ENCODE measurements at places on chromosomes 16 and 17.

DNA sequence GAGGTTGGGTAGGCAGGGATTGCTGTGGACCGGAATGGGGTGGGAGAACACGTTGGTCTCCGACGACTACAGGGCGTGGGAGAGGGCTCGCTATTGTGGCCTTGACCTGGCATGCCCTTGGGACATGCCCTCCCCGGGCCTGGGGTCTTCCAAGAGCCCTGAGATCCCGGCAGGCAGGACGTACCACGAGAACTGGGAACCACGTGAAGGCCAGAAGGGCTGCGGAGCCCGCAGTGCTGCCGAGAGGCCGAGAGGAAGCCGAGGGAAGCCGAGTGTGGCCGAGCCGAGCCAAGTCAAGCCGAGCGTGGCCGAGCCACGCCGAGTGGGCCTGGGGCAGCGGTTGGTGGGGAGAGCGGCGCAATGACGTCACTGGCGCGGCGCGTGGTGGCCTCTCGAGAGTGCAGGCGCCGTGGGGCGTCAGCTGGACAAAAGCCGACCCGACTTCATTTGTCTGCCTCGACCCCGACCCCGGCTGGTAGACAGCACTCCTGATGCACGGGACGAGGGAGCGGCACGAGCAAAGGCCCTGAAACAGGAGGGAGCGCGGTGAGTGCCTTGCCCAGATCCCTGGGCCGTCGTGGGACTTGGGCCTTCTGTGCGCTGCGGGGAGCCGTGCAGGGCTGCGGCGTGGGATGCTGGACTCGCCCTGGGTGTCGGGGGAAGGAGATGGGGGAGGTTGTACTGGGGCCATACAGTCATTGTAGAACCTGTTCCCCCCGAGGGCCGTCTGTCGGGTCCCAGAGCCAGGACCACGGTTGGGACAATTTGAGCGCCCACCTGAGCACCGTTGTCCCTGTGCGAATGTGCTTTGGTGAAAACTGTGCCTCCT is 6.6 kb downstream of the SOCS1 start:
- H3K36me3 ChIP-seq: peaks cover 80% of the 10 kb centered on the region
- no peak overlapping the region for H3K4me3 ChIP-seq
- peaks cover 52% of the 10 kb centered on the region for H3K4me1 ChIP-seq
- no peak for DNase-seq

GRCh38 chr16:89119166-89119621 is 25.5 kb downstream of the ACSF3 start:
- no peaks in the 10 kb centered on the region for H3K27me3 ChIP-seq
- H3K36me3 ChIP-seq: peaks cover 68% of the 10 kb centered on the region
- no peak overlapping the region for H3K4me3 ChIP-seq
- H3K27ac ChIP-seq: no peak overlapping the region

GRCh38 chr17:40343219-40344119 is 21.1 kb downstream of the GJD3 start:
- peaks cover 49% of the 10 kb centered on the region for H3K4me1 ChIP-seq
- no peak for DNase-seq
- H3K27me3 ChIP-seq: no peaks in the 10 kb centered on the region
- peak overlapping the region; percentile 33 for H3K27ac ChIP-seq
- H3K36me3 ChIP-seq: peaks cover 38% of the 10 kb centered on the region
- peak overlapping the region; percentile 67 for H3K4me3 ChIP-seq

- H3K36me3 ChIP-seq: peaks cover 4% of the 10 kb centered on the region
- H3K4me1 ChIP-seq: peaks cover 3% of the 10 kb centered on the region
- H3K27ac ChIP-seq: no peak overlapping the region
- no peak for DNase-seq
Observed at GRCh38 chr16:10338426-10338825, 47.4 kb upstream of the ATF7IP2 start.

DNA sequence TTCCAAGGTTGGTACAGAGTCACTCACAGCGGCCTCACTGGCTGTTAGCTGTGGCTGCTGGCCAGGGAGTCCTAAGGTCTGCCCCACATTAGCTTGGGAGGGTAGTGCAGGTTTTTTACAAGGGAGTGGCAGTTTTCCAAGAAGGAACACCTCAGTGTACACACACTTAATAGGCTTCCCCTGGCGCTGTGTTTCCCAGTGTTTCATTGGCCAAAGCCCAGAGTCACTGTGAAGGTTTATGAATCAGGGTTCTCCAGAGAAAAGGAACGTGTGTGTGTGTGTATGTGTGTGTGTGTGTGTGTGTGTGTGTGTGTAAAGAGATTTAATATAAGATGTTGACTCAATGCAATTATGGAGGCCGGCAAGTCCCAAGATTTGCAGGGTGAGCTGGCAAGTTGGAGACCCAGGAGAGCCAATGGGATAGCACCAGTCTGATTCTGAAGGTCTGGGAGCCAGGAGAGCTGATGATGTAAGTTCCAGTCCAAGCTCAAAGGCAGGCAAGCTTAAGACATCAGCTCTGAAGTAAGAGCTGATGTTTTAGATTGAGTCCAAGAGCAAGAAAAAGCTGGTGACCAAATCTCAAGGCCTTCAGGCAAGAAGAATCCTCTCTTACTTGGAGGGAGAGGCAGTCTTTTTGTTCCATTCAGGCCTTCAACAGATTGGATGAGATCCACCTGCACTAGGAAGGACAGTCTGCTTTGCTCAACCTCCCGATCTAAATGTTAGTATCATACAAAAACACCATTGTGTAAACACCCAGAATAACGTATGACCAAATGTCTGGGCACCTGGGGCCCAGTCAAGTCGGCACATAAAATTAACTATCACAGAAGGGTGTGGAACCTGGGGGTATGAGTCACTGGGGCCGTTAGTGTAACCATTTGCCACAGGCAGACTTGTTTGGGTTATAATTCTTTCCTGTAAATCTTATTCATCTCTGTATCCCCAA is 206.8 kb downstream of the PRKCA start:
- H3K27ac ChIP-seq: peak overlapping the region; percentile 92
- H3K4me1 ChIP-seq: peaks cover 71% of the 10 kb centered on the region
- peak overlapping the region; percentile 27 for H3K4me3 ChIP-seq
- peaks cover 54% of the 10 kb centered on the region for H3K36me3 ChIP-seq
- no peaks in the 10 kb centered on the region for H3K27me3 ChIP-seq

DNA sequence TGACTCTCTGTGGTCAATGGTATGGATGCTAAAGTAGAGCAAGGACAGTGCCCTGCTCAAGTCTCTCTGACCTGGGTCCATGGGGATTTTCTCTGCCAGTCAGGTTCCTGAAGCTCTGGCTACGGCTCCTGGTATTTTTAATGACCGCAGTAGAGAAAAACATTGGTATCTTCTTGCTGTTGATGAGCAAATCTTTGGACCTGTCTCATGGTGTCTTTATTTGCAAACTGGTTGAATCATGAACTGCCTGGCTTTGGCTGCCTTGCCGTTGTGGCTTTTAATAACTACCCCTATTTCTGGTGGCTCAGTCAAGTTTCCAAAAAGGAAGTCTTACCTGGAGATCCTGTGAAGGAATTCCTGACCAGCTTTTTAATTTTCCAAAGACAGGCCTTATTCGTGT is 8.7 kb downstream of the FAM234A start:
- no peak overlapping the region for H3K4me3 ChIP-seq
- no peaks in the 10 kb centered on the region for H3K27me3 ChIP-seq
- H3K4me1 ChIP-seq: peaks cover 9% of the 10 kb centered on the region
- no peak for DNase-seq
- H3K27ac ChIP-seq: no peak overlapping the region

- no peak overlapping the region for H3K4me3 ChIP-seq
- no peaks in the 10 kb centered on the region for H3K36me3 ChIP-seq
- no peaks in the 10 kb centered on the region for H3K4me1 ChIP-seq
- DNase-seq: no peak
- peaks cover 3% of the 10 kb centered on the region for H3K27me3 ChIP-seq
- H3K27ac ChIP-seq: no peak overlapping the region
Observed at GRCh38 chr17:266701-267667, 85.5 kb upstream of the DOC2B start.

DNA sequence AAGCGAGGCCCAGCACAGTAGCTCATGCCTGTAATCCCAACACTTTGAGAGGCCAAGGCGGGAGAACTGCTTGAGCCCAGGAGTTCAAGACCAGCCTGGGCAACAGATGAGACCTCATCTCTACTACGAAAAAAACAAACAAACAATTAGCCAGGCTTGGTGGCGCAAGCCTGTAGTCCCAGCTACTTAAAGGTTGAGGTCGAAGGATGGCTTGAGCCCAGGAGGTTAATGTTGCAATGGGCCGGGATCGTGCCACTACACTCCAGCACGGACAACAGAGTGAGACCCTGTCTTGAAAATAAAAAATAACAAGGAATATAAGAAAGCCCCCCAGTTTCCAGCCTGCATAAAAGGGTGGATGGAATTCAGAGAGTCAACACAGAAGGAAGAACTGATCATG is 40.3 kb downstream of the ARHGAP17 start:
- H3K36me3 ChIP-seq: peaks cover 45% of the 10 kb centered on the region
- no peak overlapping the region for H3K4me3 ChIP-seq
- H3K27me3 ChIP-seq: no peaks in the 10 kb centered on the region

- H3K27me3 ChIP-seq: no peaks in the 10 kb centered on the region
- peaks cover 63% of the 10 kb centered on the region for H3K36me3 ChIP-seq
- peak overlapping the region; percentile 24 for H3K27ac ChIP-seq
- no peak for DNase-seq
- peaks cover 57% of the 10 kb centered on the region for H3K4me1 ChIP-seq
Observed at GRCh38 chr16:11118479-11118878, 137.5 kb downstream of the SOCS1 start.

DNA sequence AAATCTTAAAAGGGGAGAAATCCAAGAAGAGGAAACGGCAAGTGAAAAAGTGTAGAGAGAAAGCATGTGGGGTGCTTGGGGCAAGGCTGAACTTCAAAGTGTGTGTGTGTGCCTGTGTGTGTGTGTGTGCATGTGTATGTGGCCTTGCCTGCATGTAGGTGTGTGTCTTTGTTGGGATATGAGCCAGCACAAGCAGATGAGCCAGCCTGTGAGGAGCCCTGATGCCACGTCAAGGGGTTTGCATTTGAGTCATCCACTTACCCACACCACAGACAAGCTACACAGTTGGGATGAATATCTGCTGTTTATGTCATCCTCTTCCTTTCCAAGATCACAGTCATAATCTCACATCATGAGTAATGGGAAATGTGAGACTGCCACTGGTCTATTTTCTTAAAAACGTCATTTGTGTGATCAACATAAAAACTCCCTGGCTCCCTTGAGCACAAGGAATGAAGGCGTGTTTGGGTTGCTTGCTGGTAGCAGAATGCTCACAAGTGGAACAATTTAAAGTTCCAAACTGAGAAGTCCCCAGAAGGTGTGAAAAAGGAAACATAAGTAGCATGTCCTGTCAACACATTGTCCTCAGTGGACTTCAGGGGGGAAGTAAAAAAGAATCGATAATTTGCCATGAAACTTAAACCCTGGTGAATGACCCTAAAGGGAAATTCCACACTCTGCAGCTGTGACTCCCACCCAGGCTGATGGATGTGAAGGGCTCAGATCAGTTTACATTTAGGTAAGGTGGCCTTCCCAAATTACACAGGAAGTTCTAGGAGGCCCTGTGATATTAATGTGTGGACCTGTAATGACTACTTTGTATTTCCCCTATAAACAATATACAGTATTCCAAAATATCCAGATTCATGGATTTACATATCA is 14.7 kb downstream of the KCTD19 start:
- H3K27me3 ChIP-seq: no peaks in the 10 kb centered on the region
- peak overlapping the region; percentile 98 for H3K27ac ChIP-seq
- peaks cover 45% of the 10 kb centered on the region for H3K4me1 ChIP-seq
- H3K36me3 ChIP-seq: no peaks in the 10 kb centered on the region

- peaks cover 10% of the 10 kb centered on the region for H3K36me3 ChIP-seq
- no peak overlapping the region for H3K27ac ChIP-seq
- H3K4me3 ChIP-seq: no peak overlapping the region
- no peak for DNase-seq
Observed at GRCh38 chr16:79715061-79715460, 114.5 kb upstream of the MAF start.

DNA sequence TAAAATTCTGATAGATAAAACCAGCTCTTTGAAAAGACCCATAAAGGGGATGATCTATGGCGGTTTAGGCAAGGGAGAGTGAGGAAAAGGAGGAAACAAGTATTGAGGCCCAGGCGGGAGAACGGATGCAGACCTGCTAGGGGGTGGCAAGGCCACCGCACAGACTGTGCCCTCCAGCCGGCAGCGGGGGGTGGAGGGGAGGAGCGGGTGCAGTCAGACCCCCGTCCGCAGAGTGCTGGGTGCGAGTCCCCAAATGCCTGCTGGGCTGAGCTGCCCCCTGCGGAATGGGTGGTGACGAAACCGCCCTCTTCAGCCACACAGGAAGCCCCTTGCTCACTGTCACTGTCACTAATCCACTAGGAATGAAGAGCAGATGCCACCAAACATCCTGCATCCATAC is 46.0 kb downstream of the LMF1 start:
- H3K36me3 ChIP-seq: peaks cover 14% of the 10 kb centered on the region
- H3K27ac ChIP-seq: no peak overlapping the region
- DNase-seq: no peak
- H3K4me1 ChIP-seq: no peaks in the 10 kb centered on the region

- no peak overlapping the region for H3K4me3 ChIP-seq
- H3K27me3 ChIP-seq: peaks cover 8% of the 10 kb centered on the region
- H3K27ac ChIP-seq: no peak overlapping the region
- H3K36me3 ChIP-seq: no peaks in the 10 kb centered on the region
- DNase-seq: no peak
- no peaks in the 10 kb centered on the region for H3K4me1 ChIP-seq
Observed at GRCh38 chr17:19755821-19756510, 7.9 kb upstream of the ALDH3A1 start.

GRCh38 chr16:52389045-52389444 is 157.9 kb downstream of the TOX3 start:
- no peaks in the 10 kb centered on the region for H3K36me3 ChIP-seq
- no peaks in the 10 kb centered on the region for H3K27me3 ChIP-seq
- no peaks in the 10 kb centered on the region for H3K4me1 ChIP-seq
- no peak for DNase-seq

DNA sequence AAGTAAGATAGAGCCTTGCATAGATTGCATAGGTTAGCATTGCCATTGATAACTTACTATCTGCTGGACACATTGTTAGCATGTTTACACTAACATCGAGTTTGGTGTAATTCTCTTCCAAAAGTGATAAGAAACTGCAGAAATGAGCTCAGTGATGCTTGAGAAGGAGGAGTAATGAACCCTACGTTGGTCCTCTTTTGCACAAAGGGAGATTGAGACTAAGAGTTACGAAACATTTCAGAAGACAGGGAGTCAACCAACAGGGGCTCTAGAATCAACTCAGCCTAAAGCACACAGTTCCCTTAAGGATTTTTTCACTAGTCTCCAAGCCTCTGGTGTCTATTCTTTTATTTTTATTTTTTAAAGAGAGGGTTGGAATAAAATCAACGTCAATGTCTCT is 6.8 kb downstream of the CCL7 start:
- H3K27me3 ChIP-seq: peaks cover 48% of the 10 kb centered on the region
- H3K4me3 ChIP-seq: no peak overlapping the region
- H3K36me3 ChIP-seq: no peaks in the 10 kb centered on the region
- DNase-seq: no peak
- no peak overlapping the region for H3K27ac ChIP-seq

GRCh38 chr16:26950636-26951035 is 116.1 kb upstream of the C16orf82 start:
- DNase-seq: no peak
- H3K4me1 ChIP-seq: no peaks in the 10 kb centered on the region
- H3K36me3 ChIP-seq: no peaks in the 10 kb centered on the region
- peaks cover 5% of the 10 kb centered on the region for H3K27me3 ChIP-seq
- H3K4me3 ChIP-seq: no peak overlapping the region

- H3K27ac ChIP-seq: no peak overlapping the region
- H3K27me3 ChIP-seq: no peaks in the 10 kb centered on the region
Observed at GRCh38 chr16:81167851-81168250, 70.6 kb upstream of the BCO1 start.

Measured in activated T-helper 2 cell treated with anti-CD3 and anti-CD28 coated beads, Interferon-gamma antibody, Interleukin-2, Interleukin-4, amounts not matched to agents 10 μg/mL and 5 μg/mL and 100 μg/mL, durations not matched to agents 14 hours and 24 hours and 36 hours (primary cell).